Stimulated activated CD4-positive, alpha-beta T cell treated with anti-CD3 and anti-CD28 coated beads, TNF-alpha, amount 100 ng/mL, for 4 hours (primary cell): ENCODE measurements at places on chromosomes 16 and 17.

- DNase-seq: peak; percentile 60
Measured at GRCh38 chr17:74862108-74862901, 2.6 kb upstream of the GRIN2C start.

DNA sequence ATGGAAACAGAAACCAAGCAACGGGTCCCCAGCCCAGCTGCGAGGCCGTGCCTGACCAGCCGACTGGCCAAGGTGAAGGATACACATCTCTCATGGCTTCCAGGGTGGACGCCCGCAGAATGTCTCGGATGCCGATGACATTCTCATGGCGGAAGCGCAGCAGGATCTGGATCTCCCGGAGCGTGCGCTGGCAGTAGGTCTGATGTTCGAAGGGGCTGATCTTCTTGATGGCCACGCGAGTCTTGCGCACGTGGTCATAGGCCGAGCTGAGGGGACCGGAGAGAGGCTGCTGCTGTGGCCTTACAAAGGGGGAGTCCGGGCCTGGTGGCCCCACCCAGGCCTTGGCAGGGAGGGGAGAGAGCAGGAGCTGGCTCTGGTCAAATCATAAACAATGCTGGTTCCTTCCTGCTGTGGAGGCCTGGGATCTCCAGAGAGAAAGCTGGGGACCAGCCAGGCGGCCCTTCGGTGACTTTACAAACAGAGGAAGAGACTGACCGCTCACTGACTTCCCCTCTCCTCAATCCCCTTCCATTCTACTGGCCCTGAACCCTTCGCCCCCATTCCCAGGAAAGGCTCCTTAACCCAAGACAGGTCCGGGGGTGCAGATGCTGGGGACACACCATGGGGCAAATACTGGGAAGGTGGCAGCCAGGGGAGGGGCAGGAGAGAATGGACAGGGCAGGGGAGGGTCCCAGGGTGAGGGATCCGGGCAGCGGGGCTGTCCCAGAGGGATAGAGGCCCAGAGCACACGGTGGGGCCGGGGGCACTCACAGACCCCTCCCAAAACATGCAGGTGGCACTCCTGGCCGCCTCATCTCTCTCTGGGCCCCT is 1.1 kb downstream of the MAPK3 start:
- no peak for DNase-seq

DNA sequence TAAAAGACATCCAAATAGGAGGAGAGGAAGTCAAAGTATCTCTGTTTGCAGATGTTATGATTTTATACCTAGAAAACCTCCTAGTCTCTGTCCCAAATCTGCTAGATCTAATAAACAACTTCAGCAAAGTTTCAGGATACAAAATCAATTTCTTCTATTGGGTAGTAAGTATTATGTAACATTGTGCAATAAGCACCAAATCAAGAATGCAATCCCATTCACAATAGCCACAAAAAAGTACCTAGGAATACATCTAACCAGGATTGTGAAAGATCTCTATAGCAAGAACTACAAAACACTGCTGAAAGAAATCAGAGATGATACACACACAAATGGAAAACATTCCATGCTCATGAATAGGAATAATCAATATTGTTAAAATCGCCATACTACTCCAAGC is 13.0 kb downstream of the NLRP1 start:
- DNase-seq: no peak

- no peak for DNase-seq
Measured at GRCh38 chr17:71208111-71208704, 912.6 kb upstream of the SOX9 start.

DNA sequence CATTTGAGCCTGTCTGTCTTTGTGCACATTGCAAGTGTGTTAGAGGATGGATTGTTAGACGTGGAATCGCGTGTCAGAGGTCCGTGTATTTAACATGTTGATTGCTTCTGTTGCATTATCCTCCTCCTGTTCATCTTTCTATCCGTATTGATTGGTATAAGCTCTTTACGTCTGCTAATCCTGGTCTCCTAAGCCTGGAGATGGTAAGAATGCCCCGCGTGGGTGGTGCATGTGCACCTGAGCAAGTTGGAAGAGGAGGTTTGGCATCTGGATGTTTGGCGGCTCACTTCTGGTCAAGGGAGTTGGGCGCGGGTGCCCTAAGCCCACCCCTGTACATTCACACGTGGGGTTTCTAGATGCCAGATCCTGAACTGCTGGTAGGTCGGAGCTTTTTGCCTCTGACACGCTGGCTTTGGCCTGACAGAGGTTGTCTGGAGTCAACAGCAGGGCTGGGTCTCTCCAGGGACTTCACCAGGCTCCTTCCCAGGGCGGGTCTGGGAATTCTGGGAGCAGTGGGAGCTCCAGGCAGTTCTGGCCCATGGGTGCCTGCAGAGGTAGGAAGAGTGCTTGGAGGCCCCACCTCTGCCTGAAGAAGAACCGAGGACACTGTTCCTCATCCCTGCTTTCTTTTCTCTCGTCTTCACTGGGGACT is 107.3 kb downstream of the OR1D5 start:
- DNase-seq: no peak

DNA sequence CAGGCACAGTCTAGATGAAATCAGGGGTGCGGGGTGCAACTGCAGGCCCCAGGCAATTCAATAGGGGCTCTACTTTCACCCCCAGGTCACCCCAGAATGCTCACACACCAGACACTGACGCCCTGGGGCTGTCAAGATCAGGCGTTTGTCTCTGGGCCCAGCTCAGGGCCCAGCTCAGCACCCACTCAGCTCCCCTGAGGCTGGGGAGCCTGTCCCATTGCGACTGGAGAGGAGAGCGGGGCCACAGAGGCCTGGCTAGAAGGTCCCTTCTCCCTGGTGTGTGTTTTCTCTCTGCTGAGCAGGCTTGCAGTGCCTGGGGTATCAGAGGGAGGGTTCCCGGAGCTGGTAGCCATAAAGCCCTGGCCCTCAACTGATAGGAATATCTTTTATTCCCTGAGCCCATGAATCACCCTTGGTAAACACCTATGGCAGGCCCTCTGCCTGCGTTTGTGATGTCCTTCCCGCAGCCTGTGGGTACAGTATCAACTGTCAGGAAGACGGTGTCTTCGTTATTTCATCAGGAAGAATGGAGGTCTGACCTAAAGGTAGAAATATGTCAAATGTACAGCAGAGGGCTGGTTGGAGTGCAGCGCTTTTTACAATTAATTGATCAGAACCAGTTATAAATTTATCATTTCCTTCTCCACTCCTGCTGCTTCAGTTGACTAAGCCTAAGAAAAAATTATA is 1.6 kb downstream of the HBA1 start:
- no peak for DNase-seq

DNA sequence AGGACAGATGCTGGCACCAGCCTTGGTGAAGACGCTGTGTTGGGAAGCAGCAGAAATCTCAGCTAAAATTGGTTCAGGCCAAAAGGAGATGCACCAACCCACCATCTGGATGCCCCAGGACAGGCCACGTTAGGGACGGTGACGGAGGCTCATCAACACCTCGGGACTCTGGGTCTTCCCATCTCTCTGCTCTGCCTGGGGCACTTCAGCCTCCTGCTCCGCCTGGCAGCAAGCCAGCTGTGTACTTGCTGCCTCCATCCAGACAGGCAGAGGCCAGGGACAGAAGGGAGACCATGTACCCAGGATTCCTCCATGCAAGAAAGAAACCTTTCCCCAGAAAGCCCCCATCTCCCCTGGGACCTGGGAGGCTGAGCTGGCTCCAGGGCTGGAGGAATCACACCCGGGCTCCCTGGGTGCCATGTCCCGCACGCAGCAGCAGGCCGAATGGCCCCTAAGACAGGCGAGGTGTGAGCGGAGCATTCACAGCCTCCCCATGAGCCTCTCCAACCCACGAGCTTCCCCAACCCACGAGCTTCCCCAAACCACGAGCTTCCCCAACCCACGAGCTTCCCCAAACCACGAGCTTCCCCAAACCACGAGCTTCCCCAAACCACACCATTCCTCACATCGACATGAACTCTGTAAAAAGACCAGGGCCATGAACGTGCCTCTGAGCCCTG is 274.5 kb downstream of the C16orf95 start:
- no peak for DNase-seq
